GM12892 (cell line): ENCODE measurements at places on chromosomes 13 and 19.

DNA sequence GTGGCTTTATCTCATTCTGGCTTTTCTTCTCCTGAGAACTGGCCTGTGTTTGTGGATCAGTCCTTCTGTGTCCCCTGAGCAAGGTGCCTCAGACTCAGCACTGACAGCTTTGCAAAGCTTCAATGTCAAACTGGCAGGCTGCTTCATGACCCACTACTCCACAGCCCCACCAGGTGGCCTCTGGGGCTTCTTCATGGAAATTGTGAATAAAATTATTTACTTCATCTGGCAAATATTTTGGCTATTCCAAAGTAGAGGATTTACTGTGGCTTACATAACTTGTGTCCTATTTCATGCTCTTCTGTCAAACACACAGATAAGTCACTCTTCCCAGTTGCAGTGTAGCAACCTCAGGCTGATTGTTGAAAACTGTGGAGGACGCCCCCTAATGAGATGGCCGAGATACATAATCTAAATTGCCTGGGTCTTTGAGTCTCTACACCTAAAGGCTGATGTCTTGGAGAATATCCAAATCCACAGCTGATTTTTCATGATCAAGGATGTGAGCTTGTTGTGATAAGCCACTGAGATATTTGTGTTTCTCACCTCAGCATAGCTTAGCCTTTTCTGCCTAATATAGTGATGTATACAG is 721.9 kb upstream of the SLC10A2 start:
- DNase-seq, result no peak

DNA sequence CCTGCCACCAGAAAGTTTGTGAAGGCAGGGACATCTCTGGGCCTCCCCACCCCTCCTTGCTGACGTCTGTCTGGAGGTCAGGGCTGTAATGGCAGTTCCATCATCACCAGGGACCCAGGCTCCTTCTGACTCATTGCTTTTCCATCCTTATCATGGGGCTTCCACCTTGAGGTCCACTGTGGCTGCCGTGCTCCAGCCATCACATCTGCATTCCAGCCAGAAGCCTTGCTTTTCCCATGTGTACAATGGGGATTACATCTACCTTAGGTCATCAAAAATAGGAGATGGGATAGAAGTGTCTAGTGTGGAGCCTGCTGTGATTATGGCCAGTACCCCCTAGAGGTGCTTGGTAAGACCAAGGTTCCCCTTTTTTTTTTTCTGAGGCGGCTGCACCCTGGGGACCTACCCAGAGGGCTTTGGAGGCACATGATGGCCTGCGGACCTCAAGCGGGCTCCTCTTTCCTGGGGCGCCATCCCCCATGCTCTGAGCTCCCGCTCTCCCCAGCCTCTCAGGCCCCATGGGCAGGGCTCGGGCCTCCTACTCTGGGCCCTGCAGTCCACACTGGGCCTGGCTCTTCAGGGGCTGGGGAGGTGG is 13.4 kb upstream of the RANBP3 start:
- DNase-seq, result no peak

- DNase-seq, result no peak
Observed at GRCh38 chr13:31011193-31011860, 78.9 kb downstream of the TEX26 start.

DNA sequence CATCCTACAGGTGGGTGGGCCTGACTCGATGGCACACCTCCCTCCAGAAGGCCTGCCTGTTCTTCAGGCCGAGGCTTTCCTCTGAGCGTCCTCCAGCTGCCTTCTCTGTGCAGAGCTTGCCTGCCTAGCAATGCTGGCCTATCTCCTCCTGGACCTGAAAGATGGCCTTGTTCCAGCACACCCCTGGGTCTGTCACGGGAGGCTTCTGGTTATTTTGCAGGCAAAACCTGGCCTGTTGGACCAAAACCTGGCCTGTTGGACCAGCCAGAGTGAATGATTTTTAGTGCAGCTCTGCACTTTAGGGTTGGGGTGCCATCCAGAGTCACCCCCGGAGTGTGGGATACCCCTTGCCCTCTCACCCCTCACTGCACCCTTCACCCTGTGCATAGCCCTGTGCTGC is 128.4 kb downstream of the KATNAL1 start:
- DNase-seq, result no peak

DNA sequence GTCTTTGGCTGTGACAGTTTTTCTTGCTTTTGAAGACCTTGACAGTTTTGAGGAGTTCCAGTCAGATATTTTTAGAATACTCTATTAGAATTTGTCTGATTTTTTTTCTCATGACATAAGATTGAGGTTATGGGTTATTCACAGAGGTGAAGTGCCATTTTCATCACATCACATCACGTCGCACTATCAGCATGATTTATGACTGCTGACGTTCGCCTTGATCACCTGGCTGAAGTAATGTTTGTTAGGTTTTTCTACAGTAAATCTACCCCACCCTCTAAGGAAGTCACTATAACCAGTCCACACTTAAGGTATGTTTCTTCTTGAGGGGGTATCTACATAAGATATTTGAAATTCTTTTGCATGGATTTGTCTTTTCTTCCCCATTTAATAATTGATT is 169.7 kb downstream of the NDFIP2 start:
- no peak for DNase-seq

DNA sequence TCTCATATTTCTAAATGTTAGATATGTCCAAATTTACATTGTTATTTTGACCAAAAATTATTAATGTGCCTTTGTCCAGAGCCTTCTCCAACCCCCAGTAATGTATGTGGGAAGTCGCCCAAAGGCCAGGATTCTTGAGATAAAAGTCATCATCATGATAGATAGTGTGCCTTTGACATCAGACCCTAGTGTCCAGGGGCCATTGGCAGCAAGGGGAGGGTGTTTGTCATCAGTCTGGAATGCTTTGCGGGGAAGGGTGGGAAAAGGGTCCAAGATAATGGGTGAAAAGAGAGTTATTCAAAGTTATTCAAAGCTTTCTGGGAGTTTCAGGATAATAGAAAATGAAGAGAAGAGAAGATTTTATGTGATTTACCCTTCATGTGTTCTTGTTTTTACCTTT is 909.5 kb upstream of the GPC6 start:
- DNase-seq, result no peak

DNA sequence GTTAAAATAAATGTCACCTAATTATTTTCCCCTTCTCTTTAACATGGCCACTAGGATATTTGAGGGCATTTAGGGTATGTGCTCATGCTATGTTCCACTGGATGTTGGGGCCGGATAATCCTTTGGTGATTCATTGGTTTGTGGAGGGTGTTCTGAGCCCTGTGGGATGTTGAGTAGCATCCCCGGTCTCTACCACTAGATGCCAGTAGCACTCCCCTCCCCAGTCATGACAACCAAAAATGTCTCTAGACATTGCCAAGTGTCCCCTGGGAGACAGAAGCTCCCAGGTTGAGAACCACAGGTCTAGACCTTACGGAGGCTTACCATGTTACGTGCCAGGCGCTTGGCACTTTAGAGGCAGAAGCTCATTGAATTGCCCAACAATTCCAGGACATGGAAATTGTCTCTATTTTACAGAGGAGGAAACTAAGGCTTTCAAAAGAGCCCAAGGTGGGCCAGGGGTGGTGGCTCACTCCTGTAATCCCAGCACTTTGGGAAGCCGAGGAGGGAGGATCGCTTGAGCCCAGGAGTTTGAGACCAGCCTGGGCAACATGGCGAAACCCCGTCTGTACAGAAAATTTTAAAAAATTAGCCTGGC is 14.1 kb downstream of the SHANK1 start:
- no peak for DNase-seq

DNA sequence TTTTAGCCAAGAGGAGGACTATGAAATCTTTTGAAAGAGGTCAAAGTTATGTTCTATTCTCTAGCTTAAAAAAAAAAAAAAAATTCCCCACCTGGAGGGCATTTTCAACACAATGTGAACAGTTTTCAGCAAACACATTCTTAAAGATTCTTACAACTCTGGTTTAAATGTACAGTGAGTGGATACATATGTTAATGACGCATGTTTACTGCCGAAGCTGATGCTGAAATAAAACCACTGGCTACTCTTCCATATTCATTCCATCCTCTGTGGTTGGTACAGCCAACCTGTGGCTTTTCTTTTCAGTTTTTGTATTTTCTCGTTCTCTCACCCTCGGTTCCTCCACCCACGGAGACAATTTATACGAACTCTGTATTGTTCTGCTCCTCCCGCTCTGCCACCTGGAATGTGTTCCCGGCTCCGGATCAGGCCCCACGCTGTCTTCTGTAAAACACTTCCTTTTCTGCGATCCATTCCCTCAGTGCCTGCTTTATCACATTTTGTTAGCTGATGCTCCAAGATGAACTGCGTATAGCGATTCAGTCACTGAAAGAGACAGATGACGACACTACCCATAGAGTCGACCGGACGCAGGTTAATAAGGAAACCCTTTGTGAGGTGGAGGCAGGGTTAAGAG is 466.4 kb upstream of the ARGLU1 start:
- no peak for DNase-seq

GRCh38 chr13:26469602-26470001 is 87.9 kb upstream of the WASF3 start:
- DNase-seq, result no peak

GRCh38 chr13:103862525-103862924 is 796.3 kb upstream of the SLC10A2 start:
- no peak for DNase-seq

DNA sequence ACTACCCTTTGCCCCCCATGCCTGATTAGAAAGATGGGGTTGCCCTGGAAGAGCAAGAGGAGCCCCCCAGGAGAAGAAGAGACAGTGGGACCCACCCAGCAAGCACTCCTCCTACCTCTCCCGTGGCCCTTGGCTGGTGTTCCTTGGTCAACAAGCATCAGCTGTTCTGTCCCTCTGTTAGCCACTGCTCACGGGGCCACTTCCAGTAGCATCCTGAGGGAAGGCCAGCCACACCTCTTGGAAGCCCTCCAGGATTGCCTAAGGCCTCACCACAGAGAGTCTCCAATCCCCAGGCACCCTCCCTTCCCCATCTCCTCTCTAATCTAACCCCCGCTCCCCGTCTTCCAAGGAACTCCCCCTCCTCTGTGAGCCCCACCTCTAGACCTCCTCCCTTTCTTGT is 15.1 kb upstream of the DPP9 start:
- DNase-seq, result no peak

DNA sequence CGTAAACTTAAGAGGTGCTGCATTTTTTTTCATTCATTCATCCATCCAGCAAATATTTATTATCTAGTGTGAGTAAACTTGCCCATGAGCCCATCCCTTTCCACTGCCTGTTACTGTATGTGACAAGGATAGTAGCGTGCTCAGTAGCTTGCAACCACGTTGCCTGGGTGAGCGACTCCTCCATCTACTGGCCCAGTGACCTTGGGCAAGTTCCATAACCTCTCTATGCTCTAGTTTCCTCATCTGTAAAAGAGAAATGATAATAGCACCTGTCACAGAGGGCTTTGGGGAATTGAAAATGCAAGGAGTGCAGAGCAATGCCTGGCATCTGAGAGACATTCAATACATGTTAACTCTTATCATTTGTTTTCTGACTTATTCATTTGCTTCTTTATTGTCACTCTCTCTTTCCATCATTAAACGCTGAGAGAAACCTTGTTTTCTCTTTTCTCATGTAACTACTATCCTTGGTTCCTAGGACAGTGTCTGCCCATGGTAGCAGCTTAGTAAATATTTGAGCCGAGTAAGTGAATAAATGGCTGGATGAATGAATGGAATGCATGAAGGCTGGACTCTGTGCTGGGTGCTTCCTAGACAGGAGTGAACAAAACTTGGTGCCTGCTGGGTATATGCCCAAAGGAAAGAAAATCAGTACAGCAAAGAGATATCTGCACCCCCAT is 19.9 kb downstream of the LRCH1 start:
- DNase-seq, result no peak

GRCh38 chr19:43664018-43664417 is 6.0 kb downstream of the PLAUR start:
- DNase-seq, result no peak

DNA sequence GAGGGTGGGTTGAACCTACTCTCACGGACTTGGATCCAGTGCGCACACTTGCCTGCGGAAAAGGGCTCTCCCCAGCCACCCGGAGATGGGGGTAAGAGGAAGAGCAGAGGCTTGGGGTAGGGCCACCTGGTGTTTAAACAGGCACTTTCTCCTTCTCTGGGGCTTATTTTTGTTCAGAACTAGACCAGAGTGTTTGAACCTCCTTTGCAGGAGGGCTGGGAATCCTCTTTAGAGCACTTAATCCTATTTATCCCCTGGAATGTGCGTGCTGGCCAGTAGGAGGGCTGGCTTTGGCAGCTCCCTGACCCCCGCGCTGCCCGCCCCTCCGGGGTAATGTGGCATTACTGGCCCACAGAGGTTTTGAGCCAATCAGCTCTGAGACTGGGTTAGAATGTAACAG is 2.0 kb downstream of the RGS9BP start:
- DNase-seq, result no peak
